Kidney capillary endothelial cell (primary cell): ENCODE measurements at places on chromosomes 4 and X.

DNA sequence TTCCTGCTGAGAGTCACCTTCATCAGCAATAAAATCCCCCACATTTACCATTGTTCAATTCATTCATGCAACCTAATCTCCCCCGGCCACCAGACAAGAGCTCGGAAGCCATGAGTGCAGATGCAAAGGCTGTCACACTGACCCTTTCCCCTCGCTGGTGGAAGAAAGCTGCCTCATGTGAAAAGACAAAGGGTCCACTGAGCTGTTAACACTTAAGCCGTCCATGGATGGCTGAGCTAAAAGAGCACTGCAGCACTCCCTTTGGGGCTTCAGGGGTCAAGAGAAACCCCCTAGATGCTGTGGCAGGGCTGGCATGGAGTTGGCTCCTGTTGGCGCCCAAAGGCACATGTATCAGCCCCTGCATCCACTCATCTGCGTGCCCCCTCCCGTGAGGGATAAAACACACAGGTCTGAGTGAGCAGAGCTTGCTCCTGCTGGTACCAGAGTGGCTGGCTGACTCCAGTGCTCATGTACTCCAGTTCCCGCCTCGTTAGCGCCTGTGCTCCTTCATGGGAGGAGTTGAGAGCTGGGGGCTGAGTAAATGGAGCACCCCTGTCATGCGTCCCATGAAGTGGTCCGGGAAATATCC is 216.5 kb downstream of the PDHA2 start:
- DNase-seq = no peak

DNA sequence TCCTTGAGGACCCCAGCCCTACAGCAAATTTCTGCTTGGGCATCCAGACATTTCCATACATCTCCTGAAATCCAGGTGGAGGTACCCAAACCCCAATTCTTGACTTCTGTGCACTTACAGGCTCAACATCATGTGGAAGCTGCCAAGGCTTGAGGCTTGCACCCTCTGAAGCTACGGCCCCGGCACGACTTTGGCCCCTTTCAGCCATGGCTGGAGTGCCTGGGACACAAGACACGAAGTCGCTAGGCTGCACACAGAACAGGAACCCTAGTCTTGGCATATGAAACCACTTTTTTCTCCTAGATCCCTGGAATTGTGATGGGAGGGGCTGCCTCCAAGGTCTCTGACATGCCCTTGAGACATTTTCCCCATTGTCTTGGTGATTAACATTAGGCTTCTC is 1417.7 kb downstream of the ARAP2 start:
- no peak for DNase-seq

- no peak for DNase-seq
Observed at GRCh38 chr4:122591196-122591595, 29.7 kb downstream of the IL21 start.

DNA sequence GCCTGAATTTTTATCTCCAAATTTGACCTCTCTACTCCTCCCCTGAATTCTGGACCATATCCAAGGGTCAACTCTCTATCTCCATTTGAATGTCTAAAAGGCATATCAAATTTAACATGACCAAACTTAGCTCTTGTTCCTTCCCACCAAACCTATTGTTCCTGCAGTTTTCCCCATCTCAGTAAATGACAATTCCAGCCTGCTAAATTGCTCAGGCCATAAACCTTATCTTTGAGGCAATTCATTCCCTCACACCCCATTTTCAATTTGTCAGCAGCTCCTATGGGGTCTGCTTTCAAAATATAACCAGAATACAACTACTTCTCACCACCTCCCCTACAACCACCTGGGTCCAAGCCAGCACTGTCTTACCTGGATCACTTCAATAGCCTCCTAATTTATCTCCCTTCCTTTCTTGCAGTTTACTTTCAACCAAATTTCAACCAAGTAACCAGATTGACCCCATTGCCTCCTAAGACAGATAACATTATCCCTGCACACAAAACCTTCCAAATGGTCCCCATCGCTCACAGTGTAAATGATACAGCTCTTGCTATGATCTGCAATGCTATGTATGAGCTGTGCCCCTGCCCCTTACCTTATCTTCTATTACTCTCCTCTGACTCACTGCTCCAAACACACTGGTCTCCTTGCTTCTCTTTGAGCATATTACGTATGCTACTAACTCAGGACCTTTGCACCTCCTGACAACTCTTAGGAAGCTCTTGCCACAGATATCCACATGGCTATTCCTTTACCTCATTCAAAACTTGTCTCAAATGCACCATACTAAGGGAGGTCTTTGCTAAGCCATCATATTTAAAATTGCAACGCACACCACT is 66.0 kb downstream of the CAMK2D start:
- no peak for DNase-seq

- DNase-seq = no peak
Observed at GRCh38 chr4:128323401-128323800, 35.8 kb upstream of the PGRMC2 start.

- DNase-seq = no peak
Observed at GRCh38 chr4:85177092-85177491, 210.6 kb upstream of the WDFY3 start.

DNA sequence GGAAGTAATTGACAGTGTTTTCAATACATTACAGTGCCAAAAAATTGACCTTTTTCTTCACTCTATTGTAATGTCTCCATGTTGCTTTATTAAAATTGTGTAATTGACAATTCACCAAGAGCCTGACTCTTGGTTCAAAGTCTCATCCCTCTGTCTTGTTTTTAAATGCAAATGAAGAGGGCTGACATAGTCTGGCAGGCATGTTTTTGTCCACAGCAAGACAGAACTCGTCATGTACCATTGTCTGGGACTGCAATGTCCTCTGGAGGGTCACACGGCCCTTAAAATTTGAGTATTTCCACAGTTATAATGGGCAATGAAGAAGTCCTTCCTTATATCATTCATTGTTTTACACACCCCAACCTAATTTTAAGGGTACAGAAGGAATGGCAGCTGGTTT is 38.0 kb upstream of the FBXW7 start:
- no peak for DNase-seq

GRCh38 chr4:184958923-184959210 is 59.4 kb upstream of the HELT start:
- DNase-seq = no peak

DNA sequence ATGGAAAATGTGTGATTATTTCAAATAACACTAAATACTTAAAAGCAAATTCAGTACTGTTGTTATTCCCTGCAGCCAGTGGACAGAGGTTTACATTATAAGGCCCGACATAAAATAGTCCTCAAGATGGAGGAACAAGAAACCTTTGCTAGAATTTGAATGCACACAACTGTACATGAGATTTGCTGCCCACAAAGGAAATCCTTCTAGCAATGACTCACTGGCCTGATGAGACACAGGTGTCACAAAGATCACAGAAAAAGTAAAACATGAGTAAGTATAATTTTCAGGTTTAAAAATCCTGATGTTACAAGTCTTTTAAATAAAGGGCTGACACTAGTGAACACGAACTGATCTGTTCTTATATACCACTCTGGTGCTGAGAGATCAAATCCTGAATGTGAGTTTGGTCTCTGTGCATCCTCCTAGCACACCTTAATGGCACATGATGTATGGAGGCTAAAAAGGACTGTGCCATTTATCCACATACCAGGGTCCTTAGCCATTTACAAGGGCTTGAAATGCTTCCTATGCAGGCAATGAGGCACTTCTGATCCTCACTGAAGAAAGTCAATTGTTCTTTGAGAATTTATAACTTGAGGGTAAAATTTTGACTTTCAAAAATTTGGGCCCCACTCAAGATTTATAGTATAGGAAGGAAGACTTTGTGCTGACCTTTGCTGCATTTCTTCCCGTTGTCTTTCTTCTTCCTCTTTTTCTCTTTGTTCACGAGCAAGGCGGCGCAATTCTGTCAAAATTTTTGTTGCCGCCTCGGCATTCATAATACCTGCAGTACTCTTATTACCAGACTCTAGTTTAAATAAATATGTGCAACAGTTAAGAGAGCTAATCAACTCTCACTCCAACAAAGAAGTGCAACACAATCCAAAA is 23.0 kb downstream of the MAP7D3 start:
- no peak for DNase-seq

- DNase-seq = no peak
Observed at GRCh38 chr4:48742412-48742811, 37.7 kb downstream of the FRYL start.

DNA sequence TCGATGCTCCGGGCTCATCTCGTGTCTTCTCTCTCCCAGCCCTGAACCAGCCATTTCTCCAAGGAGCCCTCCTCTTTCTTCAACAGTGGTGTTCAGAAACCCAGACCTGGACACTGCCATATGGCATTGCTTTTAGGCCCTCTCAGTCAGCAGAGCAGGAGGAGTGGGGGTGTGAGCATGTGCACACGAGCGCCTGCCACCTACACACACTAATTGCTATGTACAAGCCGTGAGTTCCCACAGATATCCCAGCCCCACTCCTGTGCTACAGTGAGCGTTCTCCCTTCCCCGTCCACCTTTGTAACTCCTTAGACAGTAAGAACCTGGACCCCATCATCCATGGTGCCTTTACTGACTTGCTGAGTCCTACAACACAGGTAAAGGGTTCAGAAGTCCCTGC is 53.8 kb downstream of the TNIP2 start:
- no peak for DNase-seq

DNA sequence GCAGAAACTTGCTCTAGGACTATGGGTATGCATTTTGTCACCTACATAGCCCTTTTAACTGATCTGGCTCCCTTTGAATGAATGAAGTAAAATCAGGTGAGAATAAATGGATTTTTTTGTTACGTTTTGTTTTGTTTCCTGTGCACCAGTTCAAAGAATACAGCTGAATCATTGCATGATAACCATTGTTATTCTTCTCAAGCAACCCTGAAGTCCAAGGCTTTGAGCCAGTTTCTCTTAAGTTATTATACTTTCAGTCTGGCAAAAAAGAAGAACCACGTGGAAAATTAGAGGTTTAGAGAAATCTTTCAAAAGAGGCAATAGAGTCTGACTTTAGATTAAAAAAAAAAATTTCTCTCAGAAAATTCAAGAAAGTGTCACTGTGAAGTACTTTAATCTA is 398.6 kb upstream of the TECRL start:
- no peak for DNase-seq

DNA sequence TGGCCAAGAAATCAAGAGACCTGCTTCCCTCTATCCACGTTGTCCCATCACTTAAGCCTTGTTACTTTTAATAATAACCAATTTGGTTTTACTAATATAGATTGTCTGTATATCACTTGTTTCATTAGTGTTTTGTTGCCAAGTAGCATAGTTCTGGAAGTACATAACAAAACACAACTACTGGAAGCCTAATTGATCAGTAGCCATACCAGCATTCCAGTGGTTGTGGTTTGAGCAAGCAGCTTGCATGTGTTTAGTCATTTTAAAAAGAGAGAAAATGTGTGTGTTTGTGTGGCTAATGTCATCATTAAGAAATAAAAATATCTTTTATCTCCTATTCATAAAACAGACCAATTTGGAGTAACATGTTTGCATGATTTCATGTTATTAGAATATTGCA is 70.8 kb downstream of the PTPN13 start:
- DNase-seq = no peak
